ENCODE measurements at places on chromosomes 1 and 21.

DNA sequence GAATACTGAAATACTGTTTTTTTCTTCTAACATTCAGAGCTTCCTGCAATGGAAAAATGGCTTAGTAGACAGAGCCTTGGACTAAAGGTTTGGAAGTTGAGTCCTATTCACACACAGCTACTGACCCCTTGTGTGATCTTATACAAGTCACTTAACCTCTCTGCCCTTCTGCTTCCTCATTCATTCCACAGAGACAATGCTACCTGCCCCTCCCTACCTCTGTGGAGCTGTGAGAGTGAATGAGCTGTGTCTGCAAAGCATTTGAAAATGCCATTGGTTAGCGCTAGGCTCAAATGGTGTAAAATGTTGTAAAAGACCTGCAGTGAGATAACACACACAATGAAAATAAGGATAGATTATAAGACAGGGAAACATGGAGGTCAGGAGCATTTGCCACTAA lies 214.4 kb downstream of the BARHL2 start:
- DNase-seq: no peak

DNA sequence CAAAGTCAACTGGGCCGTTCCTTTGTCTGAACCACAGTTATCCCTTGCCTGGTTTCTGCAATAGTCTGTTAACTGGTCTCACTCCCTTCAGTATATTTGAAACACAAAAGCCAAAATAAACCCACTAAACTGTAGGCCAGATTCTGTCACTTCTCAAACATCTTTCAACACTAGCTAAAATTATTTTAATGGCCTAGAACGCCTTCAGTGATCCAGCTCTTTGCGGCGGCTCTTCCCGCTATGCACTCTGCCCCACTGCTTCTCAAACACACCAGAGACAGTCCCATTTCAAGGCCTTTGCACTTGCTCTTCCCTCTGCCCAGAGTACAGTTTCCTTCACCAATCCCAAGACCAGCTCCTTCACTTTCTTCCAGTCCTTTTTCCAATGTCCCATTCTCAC lies 9.2 kb downstream of the SAMSN1 start:
- no peak for DNase-seq

DNA sequence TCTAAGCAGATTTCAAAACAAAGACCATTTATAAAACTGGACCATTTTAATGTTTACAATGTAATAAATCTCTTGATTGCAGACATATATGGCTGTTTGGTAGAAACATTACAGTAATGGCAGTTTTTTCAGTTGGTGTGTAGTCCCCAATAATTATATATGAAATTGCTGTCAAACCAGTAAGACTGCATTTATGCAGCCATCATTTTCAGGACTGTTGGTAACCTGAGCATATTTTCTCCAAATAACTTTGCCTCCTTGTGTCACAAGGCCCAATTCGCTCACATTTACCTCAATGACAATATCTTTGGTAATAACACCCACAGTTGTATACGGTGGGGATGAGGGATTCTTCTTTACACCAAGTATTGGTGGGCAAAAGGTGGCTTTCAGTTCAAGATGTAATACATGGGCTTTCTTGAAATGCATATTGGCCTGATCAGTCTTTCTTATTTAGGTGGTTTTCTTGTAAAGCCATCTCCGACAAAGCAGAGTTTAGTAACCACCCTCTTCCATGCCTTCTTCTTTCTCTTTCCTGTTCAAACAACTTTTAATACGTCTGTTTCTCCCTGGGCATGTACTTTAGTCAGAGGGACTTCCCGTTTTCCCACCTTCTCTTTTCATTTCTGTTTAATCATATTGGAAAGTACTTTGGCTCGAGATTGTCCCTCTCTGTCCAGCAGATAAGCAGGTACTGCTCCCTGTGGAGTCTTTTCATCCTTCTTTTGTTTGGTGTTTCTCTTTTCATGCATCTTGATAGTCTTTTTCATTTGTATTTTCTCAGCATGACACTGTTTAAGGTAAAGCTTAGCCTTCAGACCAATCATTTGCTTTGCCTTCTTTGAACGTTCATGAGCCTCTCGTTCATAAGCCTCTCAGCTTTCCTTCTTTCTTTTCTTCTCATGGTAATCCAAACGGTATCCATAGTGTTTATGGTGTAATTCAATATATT lies 30.4 kb downstream of the ATP2B4 start:
- no peak for DNase-seq

GRCh38 chr1:18575620-18576019 lies 55.0 kb upstream of the PAX7 start:
- no peak for DNase-seq

DNA sequence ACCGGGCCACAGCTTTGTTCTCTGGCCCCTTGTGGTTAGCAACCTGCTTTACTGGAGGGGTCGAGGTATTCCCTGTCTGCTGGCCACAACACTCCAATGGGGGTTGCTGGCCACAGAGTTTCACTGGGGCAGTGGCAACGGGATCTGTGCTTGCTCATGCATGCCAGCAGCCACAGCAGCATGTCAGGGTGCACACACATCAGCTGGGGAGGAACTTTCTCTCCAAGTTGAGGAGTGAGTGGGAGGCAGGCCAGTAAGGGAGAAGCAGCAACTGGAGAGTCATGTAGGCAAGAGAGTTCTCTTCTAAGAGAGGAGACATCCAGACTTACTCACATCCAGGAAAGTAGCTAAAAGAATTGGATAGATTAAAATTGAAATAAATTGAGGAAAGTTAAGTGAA lies 38.0 kb downstream of the SAMD13 start:
- no peak for DNase-seq

- DNase-seq: no peak
Measured at GRCh38 chr1:31297277-31298247, 730 bp downstream of the ZCCHC17 start.

DNA sequence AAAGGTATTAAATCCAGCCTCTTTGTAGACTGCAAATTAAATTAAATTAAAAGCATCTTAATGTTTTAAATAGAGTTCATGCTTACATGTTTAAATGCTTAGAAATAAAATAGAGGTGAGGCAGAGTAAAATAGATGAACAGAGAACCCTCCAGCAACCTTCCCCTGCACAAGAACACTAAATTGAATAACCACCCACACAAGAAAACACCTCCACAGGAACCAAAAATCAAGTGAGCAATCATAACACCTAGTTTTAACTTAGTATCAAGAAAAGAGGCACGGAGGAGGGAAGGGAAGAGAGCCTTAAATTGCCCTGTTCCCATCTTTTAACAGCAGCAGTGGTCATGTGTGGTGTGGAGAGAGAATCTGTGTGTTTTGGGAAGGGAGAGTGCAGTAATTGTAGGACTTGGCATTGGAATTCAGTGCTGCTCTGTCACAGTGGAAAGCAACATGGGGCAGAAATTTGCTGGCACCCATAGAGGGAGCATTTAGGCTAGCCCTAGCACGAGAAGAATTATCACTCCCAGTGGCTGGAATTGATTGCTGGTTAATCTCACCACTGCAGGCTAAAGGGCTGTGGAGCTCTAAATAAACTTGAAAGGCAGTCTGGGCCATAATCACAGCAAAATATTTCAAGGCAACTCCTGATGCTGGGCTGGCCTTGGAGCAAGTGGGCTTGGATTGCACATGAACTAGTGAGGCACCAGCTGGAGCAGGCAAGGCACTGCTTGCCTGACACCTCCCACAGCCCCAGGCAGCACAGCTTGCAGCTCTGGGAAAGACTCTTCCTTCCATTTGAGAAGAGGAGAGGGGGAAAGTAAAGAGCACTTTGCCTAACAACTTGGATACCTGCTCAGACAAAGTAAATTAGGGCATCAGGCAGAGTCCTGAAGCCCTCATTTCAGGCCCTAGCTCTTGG lies 1478.8 kb downstream of the NCAM2 start:
- no peak for DNase-seq

DNA sequence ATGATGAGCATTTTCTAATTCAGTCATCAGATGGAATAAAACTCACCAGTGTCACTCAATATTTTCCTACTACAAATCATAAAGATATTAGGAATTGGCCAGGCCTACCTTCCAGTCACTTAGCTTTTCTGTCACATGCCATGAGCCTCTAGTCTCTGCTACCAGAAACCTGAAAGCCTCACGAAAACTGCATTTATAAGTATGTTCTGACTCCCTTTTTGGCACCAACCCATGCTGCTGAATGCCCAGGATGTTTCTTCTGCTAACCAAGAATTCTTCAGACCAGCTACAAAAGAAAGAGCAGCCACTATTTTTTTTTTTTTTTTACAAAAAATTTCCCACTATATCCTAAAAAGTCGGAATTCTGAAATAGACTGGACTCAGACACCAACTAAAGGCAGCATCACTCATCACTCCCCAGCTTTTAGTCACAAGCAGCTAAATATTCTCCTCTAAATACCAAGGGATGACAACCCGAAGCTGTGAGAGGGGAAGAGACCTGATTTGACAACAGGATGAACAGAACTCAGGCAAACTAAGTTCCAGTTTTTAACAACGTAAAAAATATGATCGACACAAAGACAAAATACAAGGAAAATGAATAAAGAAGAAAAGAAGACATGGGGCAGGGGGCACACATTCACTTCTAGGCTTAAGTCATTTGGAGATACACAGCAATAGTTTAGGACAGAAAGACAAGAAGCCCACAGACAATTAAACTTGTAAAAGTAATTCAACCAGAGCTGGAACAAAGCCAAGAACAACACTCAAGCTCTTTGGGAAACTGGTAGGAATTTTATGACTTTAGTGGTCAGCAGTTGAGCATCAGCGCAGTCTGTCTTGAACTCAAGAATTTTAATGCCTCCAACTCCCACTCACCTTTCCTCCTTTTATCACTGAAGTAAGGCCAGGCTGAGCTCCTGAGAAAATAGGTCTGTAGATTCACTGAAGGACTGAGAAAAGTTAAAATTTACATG lies 1.7 kb downstream of the DCAF8 start:
- DNase-seq: no peak

- DNase-seq: no peak
Measured at GRCh38 chr21:16250273-16250672, 520.5 kb downstream of the USP25 start.

DNA sequence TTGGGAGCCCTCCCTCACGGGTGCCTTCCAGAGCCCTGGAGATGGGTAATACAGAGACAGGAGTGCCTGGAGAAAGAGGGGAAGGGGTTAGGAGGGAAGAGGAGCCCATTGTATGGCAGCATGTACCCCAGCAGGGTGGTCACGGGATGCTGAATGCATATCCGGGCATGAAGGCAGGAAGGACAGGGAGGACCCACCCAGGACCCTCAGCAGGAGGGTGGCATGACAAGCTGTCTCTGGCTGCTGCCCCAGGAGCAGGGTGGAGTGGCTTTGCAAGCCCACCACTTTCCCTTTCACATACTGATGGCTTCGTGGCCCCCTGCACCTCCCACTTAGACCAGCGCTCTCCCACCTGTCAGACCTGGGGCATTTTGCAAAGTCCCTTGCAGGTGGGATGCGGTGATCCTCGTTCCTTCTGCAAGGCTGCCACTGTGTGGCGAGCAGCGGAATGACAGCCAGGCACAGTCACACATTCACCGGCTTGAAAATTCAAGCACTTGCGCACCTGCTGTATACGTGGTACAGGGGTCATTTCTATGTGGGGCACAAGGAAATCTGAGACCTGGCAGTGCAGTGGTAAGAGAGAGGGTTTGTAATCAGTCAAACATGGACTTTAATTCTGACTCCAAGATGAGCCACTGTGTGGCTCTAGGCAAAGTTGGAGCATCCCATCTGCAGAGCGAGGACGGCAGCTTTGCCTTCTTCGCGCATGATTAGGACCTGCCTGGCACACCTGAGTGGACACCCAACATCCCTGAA lies 53.2 kb upstream of the TMEM51 start:
- peak; percentile 4 for DNase-seq

- no peak for DNase-seq
Measured at GRCh38 chr1:205451759-205452164, 4.1 kb downstream of the BLACAT1 start.

DNA sequence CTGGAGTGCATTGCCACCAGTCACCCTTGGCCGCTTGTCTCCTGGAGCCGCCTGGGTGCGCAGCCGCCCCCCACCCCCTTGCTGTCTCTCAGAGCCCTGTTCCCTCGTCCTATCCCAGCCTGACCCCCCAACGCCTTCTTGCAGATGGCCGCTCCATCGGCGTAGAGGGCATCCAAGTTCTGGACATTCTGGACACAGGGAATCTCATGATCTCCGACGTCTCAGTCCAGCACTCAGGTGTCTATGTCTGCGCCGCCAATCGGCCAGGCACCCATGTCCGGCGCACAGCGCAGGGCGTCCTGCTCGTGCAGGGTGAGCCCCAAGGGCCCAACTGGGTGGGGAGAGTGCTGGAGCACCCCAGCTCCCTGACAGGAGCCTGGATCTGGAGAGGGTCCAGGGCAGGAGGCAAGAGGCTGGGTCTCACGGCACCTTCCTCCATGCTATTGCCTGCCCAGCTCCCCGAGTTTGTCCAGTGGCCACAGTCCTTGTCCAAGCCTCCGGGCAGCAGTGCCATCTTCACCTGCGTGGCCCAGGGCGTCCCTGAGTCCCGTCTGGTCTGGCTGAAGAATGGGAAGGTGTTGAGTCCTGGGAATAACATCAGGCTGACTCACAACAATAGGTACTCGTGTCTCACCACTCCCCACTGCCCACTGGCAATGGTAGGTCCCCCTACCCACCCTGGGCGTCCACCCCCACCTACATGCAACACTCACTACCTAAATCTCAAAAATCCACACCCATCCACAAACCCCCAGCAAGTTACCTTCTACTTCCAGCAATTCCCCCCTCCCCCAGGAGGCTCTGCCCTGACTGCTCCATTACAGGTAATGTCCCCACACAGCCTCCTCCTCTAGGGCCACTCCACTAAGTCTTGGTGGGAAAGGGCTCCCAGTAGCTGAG lies 24.6 kb downstream of the SLC27A3 start:
- DNase-seq: no peak

- DNase-seq: no peak
Measured at GRCh38 chr1:51063121-51063520, 38.9 kb upstream of the C1orf185 start.
